Mesenchymal stem cell (in vitro differentiated cells and primary cell): ENCODE measurements at places on chromosomes 4 and X.
A peak's percentile ranks its signal among the peaks of the same experiment; 100 is the strongest.

DNA sequence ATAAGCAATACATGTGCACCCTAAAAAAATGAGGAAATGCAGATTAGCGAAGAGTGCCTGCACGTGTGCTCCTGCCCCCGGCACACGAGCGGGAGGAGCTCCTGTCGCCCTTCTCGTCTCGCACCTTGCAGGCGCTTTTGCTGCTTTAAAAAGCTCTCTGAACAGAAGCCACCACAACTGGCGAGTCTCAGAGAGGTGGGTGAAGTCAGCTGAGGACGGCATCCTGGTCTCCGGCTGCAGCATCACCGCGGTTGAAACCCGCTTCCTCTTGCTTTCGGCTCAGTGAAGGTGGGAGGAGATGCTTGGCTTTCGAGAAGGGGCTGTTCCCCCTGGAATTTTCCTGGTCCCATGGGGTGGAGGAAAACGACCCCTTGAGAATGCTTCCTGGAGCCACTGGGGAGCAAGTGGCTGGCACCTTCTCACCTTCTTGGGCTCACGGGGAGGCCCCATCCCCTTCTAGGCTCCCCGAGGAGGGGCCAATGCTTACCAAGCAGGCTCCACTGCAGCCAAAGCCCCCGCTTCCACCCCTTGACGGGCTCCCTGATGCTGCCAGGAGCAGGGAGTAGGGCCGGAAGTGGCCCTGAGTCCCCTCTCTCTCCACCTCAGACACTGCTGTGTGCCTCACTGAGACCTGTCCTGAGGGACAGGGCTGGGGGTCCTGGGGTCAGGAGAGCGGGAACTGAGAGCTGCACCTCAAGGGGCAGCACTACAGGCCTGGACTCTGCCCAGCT lies 29.2 kb upstream of the MXD4 start:
- no peaks in the 10 kb centered on the region for H3K27me3 ChIP-seq
- no peak overlapping the region for H3K4me3 ChIP-seq
- no peaks in the 10 kb centered on the region for H3K36me3 ChIP-seq
- no peak for DNase-seq
- no peak overlapping the region for H3K27ac ChIP-seq

DNA sequence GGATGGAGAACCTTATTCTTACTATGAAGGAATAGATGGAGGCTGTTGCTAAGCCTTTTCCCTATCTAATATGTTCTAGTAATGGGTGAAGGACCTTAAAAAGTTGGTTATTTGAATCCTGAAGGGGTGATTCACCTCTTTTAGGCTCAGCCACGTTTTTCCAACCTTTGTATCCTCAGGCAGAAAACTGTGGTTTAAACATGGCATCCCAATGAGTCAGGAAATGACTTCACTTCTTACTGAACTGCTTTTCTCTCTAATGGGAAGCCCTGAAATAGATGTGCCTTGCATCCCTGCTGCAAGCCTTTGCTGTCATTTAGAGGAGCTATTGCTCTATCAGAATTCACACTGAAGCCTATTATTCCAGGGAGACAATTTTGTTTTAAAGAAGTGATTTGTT lies 191.0 kb upstream of the ARX start:
- H3K27ac ChIP-seq: no peak overlapping the region
- H3K4me3 ChIP-seq: no peak overlapping the region
- H3K36me3 ChIP-seq: no peaks in the 10 kb centered on the region
- H3K27me3 ChIP-seq: no peaks in the 10 kb centered on the region
- no peak for DNase-seq
- no peaks in the 10 kb centered on the region for H3K4me1 ChIP-seq

- H3K4me1 ChIP-seq: peaks cover 24% of the 10 kb centered on the region
- H3K4me3 ChIP-seq: no peak overlapping the region
- no peak overlapping the region for H3K27ac ChIP-seq
- no peaks in the 10 kb centered on the region for H3K36me3 ChIP-seq
- peaks cover 70% of the 10 kb centered on the region for H3K27me3 ChIP-seq
Measured at GRCh38 chr4:185023471-185023870, 5.2 kb downstream of the HELT start.

- peak overlapping the region; percentile 47 for H3K27ac ChIP-seq
- H3K36me3 ChIP-seq: no peaks in the 10 kb centered on the region
- peak overlapping the region; percentile 71 for H3K4me3 ChIP-seq
- no peaks in the 10 kb centered on the region for H3K4me1 ChIP-seq
- peak; percentile 53 for DNase-seq
Measured at GRCh38 chr4:112910109-112910736, 139.2 kb upstream of the ANK2 start.

- no peak for DNase-seq
- no peak overlapping the region for H3K27ac ChIP-seq
- H3K27me3 ChIP-seq: no peaks in the 10 kb centered on the region
- H3K4me3 ChIP-seq: no peak overlapping the region
- peaks cover 63% of the 10 kb centered on the region for H3K4me1 ChIP-seq
- H3K36me3 ChIP-seq: peaks cover 46% of the 10 kb centered on the region
Measured at GRCh38 chr4:1211371-1211770, 37.6 kb downstream of the CTBP1 start.

DNA sequence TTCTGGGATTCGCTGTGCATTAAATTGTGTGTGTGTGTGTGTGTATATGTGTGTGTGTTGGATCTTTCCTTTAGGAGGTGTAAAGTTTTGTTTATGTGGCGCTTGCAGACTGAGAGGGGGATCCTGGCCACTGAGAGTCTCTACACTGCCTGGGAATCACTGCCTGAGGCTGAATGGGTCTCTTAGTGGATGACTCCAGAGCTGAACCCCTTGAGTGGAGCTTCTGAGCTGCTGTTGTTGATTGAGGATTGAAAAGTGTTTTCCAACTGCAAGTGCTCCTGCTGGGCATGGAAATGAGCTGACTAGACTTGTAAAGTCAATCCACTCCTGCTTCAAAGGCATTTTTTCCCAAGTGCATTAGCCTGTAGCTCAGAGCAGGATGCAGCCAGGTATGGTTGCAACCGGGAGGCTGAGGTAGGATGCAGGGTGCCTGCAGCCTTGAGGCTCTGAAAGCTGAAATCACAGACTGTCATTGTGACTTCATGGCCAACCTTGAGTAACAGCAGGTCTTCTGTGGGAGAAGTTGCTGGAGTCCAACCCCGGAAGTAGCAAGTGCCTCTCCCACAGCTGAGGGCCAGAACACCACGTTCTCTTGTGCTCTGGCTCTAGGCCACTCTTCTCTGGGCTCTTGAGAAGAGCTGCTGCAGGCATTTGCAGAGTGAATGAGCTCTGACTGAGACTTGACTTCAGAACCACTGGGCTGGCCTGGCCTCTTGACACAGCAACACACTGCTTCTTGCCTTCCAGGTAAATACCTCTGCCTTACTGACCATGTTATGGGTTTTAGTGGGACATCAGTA lies at the start of gene TBX22:
Gene TBX22, plus strand, starts transcription at position 613 of the 800 bp plus-strand sequence. CDS start 7,517 bp downstream, outside the sequence.
- DNase-seq: no peak
- H3K4me1 ChIP-seq: no peaks in the 10 kb centered on the region
- H3K27ac ChIP-seq: no peak within 1 kb of the TSS
- no peak within 1 kb of the TSS for H3K4me3 ChIP-seq
- H3K27me3 ChIP-seq: no peaks in the 10 kb centered on the region

- no peaks in the 10 kb centered on the region for H3K36me3 ChIP-seq
- H3K27ac ChIP-seq: no peak overlapping the region
- H3K27me3 ChIP-seq: no peaks in the 10 kb centered on the region
- H3K4me3 ChIP-seq: no peak overlapping the region
Measured at GRCh38 chrX:138756234-138756633, 44.7 kb upstream of the FGF13 start.

GRCh38 chr4:6909970-6910339 lies 329 bp downstream of the TBC1D14 start:
- H3K27ac ChIP-seq: no peak overlapping the region
- no peak for DNase-seq
- H3K36me3 ChIP-seq: no peaks in the 10 kb centered on the region

DNA sequence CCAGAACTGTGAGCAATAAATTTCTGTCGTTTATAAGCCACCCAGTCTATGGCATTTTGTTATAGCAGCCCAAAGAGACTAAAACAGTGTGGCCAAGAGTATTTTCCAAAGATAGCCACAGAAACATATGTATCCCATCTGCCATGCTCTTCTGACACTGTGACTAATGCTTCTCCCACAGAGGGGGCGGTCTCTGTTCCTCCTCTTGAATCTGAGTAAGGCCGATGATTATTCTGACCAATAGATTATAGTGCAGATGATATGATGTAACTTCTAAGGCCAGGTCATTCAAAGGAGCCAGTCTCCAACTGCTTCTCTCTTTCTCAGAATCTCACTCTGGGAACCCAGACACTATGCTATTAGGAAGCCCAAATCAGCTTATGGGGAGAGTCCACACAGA lies 570.7 kb downstream of the BCOR start:
- no peaks in the 10 kb centered on the region for H3K36me3 ChIP-seq
- no peak overlapping the region for H3K4me3 ChIP-seq
- peak; percentile 23 for DNase-seq
- H3K27ac ChIP-seq: no peak overlapping the region
- no peaks in the 10 kb centered on the region for H3K27me3 ChIP-seq
